ENCODE measurements at places on chromosomes 2 and 18. TPM values are rescaled to one million over a fixed set of nuclear protein-coding genes. Genes with fewer than 3 reads are reported as not detected.

The CPO gene
- not detected for total RNA-seq

The LRATD1 gene
- total RNA-seq, result 1.7 TPM

The CDK5R2 gene
- total RNA-seq, result not detected

DNA sequence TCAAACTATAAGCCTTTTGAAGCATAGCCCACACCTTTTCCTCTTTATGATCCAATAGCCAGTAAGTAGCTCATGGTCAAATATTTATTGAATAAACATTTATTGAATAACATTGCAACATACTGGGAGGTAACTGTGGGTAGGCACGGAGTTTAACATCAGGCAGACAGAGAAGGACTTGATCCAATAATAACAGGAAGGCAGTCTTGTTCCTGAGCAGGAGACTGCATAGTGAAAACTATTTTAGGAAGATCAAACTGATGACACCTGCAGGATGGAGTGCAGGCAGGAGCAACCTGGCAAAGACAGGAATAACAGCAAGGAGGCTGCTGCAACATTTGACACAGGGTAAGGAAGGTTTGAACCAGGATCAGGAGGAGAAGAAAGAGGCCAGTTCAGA is 3.1 kb upstream of the DCTN1 start:
- peak; percentile 49 for DNase-seq

DNA sequence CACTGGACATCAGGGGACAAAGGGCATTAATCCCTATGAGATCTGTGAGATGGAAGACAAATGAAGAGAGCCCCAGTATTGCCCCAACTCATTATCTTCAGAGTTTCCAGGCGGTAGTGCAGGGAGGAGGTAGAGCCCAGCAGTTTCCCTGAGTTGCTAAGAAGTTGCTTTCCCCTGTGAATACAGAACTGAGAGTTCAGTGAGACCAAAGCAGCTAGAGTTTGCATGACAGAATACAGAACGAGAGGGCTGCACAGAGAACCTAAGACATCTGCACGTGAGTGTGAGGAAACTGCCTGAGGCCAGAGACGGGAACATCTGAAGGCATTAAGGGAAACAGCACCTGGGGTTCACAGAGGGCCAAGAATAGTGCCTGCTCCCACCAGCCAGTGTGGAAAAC is 18.1 kb upstream of the PGAP1 start:
- DNase-seq, result no peak

DNA sequence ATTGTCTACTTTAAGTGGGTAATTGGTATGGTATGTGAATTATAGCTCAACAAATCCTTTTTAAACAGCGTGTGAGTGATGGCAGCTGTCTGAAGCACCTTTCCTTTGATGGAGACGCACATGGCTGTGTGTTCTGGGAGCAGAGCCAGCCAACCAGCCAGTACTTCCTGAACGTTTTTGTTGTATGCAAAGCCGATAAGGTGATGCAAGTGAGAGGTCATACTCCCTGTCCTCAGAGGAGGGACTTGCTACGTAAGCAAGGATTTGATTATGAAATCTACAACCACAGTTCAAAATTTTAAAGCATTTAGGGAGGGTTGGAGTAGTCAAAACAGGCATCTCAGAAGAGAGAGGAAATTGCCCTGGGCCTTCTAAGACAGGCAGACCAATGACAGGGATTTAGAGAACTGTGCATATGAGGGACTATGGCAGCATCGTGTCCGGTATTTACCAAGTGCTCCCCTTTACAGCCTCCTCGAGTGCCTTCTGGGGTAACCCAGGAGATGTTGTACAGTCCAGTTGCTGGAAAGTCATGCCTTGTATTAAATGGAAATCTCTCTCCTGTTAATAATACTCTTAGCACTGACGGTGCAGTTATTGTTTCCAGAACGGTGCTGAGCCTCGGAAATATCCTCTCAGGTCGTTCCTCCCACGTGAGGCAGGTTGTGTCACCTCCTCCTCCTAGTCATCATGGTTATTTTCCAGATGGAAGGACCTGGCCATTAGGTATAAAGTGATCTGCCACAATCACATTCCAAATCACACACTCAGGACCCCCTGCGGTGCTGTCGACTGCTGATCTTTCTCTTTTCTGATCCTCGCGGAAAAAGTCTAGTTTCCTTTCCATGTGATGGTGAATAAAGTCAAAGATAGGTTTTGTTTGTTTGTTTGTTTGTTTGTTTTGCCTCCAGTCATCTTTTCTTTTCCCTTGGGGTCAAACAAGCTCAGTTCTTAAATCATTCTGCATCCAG is 28.4 kb downstream of the ARHGEF4 start:
- DNase-seq, result peak; percentile 87

DNA sequence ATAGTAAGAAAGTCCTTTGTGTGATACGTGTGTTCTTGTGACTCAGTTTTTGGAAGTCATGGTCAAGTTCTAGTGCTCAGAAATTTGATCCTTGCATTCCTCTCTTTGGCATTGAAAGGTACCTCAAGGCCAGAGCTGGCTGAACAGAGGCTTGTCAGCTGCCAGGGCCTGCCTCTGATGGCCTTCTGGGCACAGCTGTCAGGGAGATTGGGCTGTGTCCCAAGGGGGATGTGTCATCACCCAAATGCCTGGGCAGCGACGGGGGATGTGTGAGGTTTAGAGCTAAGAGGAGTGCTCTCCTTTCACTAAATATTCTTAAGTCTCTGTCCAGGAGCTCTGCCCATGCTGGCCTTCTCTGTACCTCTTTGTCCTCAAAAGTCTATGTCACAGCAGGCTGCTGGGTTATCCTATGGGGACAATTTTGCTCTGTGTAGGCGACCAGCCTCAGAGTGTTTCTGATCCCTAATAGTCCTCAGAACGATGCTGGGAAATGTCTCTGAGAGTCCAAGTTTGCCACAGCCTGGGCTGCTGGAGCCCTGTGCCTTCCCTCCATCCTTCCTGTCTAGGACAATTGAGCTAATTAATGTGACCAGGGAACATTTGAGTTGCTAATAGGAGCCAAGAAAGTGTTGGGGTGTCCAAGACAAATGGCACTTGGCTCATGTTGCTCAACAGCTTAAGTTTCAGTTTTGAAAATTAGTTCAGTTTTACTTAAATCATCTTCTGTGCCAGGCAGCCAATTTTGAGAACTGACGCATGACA is 115.4 kb upstream of the ZNF521 start:
- DNase-seq, result no peak

- no peak for DNase-seq
Measured at GRCh38 chr2:240896394-240896793, 438 bp upstream of the MAB21L4 start.

DNA sequence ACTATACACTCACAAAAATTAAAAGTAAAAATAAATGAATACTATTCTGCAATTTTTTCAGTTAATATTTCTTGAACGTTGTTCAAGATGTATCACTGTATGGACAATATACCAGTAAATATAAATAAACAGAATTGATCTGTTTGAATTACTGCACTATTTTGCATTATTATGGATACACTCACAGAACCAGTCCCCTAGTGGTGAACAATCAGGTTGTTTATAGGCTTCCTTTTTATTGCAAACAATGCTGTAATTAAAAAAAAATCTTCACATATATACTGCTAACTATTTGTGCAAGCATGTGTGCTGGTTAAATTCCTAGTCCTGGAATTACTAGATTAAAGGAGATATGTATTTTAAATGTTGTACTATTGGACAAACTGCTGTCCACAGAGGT is 306.0 kb downstream of the FBXO15 start:
- no peak for DNase-seq

DNA sequence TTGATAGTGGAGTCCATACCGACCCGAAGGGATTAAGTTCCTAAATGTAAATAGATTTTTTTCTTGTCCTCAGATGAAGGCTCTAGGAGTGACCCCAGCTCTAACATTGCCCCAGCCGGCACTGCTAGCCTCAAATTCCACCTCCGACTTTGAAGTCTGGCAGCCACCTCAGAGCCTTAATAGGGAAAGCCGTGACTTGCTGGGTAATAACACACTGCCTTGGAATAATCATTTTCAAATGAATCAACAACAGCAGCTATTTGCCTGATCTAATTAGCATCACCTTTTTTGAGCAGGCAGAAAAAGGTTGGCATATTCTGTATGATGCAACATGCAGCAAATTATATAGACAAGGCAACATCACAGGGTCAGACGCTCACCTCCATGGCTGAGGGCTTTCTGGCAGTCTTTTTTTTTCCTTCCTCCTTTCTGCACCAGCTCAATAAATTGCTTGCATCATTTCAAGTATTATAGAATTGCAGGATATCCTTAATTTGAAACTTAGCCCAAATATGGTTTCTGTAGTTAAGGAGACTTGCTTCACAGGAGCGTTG is 276.5 kb upstream of the ATP5MC3 start:
- no peak for DNase-seq

- DNase-seq, result no peak
Measured at GRCh38 chr2:182230561-182230960, 196.3 kb downstream of the PDE1A start.

- DNase-seq, result no peak
Measured at GRCh38 chr2:63678551-63678950, 89.8 kb downstream of the MDH1 start.

DNA sequence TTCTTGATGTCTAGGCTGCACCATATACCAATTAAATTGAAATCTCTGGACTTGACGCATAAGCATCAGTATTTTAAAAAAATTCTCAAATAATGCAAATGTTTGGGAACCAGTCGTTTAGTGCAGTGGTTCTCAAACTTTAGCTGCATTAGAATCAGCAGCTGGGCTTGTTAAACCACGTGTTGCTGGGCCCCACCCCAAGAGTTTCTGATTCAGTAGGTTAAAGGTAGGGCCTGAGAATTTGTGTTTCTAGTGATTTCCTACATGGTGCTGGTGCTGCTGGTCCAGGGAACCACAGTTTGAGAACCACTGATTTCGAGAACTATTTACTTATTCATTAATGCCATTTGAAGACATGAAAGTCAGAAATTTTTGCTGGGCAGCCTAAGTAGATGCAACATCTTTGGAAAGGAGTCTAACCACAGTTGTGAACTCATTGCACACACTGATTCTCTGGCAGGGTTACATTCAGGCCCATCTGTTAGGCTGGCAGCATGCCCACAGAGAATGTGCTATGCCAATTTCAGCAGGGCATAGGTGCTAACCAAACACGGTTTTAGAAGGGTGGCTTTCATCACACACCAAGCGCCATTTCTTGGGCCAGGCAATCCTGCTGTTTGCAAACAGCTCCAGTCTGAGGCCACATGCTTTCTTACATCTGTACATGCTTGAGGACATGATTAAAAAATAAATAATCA is 26.4 kb upstream of the ATP5MC3 start:
- DNase-seq, result no peak

- DNase-seq, result no peak
Measured at GRCh38 chr2:16538707-16539106, 126.9 kb downstream of the CYRIA start.

DNA sequence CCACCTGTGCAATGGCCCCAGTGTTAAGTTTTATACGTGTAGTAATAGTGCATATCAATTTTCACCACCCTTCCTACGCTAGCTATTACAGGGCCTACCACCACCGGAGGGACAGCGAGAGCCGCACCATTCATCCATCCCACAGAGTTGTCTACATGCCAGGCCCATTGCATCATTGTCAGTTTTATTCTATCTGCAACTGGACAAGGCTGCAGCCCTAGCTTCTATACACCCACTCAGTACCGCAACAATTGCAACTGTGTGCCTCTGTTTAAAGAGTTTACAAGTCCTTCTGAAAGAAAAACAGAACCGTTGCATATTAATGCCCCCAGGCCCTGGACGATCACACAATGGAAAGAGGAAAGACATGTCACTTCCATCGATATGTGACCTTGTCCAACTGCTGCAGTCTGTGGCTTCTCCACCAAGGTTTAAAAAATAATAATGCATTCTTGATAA is 58.6 kb downstream of the ZEB2 start:
- DNase-seq, result peak; percentile 77

DNA sequence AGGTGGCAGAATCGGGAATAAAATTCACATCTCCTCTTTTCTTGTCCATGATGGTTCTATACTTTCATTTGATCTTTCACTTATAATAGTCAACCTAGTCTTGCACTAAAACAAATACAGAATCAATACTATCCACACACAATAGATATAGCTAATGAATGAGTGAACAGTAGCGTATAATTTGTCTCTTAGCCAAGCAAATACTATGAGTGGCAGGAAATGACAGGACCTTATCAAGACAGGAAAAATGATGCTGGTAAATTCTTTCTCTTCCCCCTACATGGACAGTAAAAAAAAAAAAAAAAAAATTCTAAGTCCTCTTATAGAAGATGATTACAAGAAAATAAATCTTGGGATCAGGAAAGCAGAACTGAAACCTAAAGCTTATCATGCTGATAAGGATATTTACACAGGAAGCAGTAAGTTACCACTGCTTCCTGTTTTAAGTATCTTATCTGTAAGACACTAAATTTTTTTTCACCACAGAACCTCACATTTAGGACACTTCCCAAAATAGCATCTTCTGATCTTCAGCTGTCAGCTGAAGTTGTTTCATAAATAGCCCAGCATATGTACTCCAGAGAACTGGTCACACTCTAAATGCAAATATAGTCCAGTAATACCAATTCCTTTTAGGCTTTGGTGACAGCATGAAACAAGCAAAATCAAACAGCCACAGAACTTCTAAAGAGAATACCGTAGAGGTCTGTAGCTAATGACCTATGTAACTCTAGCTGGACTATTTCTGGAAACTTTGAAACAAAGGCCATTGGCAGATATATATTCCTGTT is 27.0 kb downstream of the IRS1 start:
- DNase-seq, result peak; percentile 93

DNA sequence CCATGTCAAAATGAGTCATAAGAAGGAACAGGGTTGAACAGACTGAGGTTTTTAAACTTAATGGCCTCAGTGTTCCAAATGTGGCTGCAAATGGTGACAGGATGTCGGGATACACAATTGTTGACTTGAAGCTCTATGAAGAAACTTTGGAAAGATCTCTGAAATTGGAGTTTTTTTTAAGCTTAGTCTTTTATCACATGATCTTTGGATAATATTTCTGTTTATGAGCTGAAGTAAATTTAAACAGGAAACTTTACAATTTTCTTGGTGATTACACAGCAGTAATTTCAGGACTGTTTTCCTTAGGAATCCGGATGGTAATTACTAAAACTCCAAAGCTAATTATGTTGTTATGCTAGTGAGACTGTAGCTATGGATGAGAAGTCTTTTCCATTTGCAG is 199.1 kb upstream of the NRXN1 start:
- no peak for DNase-seq

GRCh38 chr2:173868406-173868805 is 96.8 kb downstream of the SP3 start:
- no peak for DNase-seq

DNA sequence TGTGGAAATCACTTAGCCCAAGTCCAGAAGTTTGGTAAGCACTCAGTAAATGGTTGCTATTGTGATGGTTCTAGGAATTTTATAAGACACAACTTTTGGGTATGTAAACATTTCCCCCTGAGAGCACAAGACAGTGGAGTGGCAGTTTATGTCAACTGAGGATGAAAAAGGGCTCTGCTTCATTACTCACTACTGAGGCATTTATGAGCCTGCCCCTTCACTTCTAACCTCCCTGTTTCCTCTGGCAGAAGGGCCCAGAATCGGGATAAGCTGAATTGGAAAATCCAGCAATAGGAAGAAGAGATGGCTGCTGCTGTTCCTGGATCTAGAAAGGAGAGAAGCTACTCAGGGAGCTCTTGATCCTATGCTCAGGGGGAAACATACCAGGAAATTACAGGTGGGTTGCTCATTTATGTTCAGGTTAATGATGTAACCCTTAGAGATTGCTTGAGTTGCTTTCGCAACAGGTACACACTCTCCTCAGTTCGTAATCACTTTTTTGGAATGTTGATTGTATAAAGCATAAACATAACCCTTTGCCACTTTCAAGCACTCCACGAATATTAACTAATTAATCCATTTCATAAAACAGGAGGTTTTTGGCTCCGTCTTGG is 46.3 kb downstream of the ADCYAP1 start:
- peak; percentile 23 for DNase-seq

GRCh38 chr2:177641331-177641730 is 248.8 kb downstream of the AGPS start:
- no peak for DNase-seq

GRCh38 chr2:328761-329160 is 40.9 kb upstream of the ALKAL2 start:
- no peak for DNase-seq
